ENCODE measurements at places on chromosomes 7 and 10.

- DNase-seq, result no peak
Observed at GRCh38 chr10:30007406-30007805, 52.0 kb downstream of the JCAD start.

DNA sequence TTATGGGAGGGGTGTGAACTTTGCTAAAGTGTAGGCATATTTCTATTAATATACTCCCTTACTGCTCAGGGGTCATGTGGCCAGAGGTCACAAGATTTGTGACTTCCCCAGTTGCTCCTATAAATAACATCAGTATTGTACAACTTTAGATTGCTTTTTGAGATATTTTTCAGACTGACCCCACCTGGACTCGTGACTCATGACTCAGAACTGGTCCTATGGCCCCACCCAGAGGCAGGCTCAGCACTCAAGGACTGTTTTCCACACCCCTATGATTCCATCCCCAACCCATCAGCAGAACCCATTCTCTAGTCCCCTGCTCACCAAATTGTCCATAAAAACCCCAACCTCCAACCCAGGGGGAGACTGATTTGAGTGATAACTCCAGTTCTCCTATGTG lies 2.7 kb upstream of the CUL2 start:
- no peak for DNase-seq

DNA sequence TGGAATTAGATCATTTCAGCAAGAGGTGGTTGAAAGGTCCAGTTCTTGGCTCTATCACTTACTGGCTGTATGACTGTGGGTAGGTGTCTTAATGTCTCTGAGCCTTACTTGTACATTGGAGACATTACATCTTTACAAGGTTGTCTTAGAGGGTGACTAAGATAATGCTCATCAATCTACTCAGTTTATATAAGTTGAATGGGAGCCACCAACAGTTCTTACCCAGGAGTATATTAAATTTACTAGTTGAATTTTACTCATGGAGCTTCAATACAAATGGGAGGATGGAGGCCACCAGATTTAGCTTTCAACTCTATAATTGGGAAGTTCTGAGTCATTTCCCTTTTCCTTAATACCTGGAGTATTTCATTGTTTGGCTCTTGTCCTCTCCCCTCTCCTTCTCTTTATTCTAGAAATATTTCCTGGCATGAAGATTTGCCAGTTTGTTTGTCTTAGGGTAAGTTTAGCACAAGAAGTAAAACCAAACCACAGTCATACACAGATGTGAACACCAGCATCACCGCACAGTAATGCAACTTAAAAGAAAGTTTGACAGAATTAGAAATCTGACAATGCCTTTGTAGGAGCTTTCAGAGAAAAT lies 222.8 kb downstream of the LRMDA start:
- DNase-seq, result no peak

DNA sequence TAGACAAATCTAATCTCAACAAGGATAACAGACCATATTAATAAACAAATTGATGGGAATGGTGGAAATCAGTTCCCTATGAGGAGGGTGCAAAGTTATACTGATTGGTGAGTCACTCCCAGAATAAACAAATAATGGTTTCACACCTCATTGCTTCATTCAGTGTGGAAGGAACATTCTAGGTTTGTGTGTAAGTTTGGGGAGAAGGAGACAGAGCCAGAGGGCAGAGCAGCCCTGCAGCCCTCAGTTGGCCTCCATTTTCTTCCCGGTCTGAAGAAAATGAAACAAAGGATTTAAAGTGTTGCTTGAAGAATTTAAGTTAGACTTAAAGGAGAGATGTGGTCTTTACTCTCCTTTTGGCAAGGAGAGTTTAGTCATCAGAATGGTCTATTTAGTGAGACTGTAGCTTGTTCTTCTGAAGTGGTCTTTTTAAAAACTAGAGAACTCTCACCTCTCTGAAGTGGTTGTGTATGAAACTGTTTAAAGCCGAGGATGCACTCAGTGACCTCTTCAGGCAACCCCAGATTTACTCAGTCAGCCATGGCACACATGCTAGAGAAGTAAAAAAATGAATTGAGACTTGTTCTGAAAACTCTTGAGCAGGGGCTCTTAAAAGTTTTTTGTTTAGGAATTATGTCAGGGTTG lies 27.2 kb downstream of the IKZF1 start:
- no peak for DNase-seq

- no peak for DNase-seq
Observed at GRCh38 chr7:101779267-101779666, 38.2 kb upstream of the CUX1 start.

GRCh38 chr10:71234004-71234894 lies 21.9 kb downstream of the UNC5B start:
- DNase-seq, result no peak

- no peak for DNase-seq
Observed at GRCh38 chr10:29925771-29926692, 133.4 kb downstream of the JCAD start.

DNA sequence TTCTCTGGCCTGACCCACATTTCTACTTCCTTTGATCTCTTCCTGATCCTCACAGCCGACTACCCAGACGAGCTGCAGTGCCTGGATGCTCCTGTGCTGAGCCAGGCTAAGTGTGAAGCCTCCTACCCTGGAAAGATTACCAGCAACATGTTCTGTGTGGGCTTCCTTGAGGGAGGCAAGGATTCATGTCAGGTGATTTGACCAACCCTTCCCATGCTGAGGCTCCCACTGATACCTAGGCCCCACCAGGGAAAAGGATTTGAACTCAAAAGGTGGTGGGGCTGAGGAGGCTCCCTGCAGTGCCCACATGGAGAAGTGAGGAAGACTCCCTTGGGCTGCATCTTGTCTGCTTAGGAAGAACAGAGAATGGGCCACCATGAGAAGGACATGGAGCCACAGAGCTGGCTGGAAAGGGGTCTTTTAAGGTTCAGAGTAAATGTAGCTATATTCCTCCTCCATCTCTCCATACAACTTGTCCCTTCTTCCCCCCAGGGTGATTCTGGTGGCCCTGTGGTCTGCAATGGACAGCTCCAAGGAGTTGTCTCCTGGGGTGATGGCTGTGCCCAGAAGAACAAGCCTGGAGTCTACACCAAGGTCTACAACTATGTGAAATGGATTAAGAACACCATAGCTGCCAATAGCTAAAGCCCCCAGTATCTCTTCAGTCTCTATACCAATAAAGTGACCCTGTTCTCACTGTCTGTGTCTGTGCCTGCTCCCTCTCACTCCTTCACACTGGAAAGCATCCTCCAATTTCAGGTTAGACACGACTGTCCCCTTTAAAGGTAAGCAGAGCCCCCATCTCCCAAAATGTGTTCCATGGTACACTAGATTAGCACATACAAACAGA lies 3.3 kb downstream of the PRSS1 start:
- no peak for DNase-seq

DNA sequence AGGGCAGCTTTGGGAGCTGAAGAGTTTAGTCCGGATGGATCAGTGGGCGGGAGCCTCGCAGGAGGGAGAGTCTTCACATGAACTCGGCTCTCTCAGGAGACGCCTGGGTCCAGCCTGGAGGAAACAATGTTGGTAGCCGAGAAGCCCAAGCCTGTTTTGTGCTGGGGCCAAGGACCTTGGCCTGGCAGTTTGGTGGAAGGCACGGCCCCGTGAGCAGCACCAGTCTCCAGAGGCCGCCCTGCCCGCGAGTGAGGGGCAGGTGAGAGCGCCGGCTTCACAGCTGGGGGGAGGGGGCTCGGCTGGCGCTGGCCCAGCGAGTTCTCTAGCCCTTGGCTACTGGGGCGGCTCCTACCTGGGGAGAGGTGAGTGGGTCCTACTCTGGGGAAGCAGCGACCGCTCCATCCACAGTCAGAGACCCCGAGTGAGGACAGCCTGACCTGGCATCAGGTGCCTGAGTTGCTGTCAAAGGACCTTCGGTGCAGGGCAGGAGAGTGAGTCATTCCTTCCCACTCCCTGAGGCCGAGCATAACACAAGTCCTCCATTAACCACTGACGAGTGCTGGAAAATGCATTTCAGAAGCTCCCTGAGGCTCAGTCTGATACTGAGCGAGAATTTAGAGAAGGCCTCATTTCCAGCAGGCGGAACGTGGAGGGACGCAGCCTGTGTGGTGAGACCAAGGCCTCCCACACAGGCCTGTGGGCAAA lies 89.3 kb upstream of the DIP2C start:
- no peak for DNase-seq

Measured in stimulated activated CD4-positive, alpha-beta T cell treated with anti-CD3 and anti-CD28 coated beads, Interleukin-1b, Interleukin-23, amount 100 ng/mL, for 24 hours (primary cell).